ENCODE measurements at places on chromosomes 12 and 14. TPM values are rescaled to one million over a fixed set of nuclear protein-coding genes. Genes with fewer than 3 reads are reported as not detected.

GRCh38 chr14:68104518-68104917 lies 284.9 kb downstream of the RAD51B start:
- DNase-seq, result no peak

- no peak for DNase-seq
Measured at GRCh38 chr12:47767216-47767724, 5.8 kb upstream of the SLC48A1 start.

GRCh38 chr14:32137313-32137712 lies 60.2 kb downstream of the ARHGAP5 start:
- no peak for DNase-seq

DNA sequence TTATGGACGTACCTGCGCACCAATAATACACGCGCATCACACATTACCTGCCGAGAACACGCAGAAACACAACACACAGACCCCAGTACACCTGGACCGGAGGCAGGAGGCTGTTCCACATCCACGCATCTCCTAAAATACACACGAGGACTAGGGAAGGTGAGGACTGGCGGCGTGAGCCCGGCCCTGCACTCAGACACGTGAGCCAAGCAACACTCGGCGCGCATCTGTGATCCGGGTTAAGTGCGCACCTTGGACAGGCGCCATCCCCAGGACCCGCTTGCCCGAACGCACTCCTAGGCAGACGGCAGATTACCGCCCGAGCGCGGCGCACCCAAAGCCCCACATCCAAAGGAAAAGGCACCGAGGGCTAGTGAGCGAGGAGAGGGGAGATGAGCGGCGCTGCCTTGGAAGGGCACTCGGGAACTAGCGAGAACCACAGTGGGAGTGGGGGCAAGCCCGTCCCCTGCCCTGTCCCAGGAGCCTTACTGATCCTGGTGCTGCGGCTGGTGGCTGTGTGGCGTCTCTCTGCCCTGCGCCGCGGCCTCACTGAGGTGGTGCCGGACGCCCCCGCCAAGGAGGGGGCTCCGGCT lies 417 bp downstream of the GLS2 start:
- DNase-seq, result peak; percentile 75

GRCh38 chr14:100448376-100448775 lies 125.2 kb downstream of the SLC25A47 start:
- DNase-seq, result no peak

- DNase-seq, result peak; percentile 63
Measured at GRCh38 chr14:100703386-100704220, 23.1 kb upstream of the DLK1 start.

DNA sequence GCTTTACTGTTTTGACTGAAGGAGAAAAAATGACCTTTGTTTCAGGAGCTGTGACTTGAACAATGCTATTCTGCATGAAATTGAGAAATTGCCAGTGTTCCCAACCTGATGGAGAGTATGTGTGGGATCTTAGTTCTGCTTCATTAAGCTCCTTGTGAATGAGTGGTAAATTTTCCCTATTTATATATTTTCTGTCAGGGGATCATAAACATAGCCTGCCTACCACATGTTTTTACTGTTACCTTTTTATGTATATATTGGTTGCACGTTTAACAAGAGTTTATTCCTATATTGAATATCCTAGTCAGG lies 271.7 kb downstream of the PDZRN4 start:
- DNase-seq, result no peak

DNA sequence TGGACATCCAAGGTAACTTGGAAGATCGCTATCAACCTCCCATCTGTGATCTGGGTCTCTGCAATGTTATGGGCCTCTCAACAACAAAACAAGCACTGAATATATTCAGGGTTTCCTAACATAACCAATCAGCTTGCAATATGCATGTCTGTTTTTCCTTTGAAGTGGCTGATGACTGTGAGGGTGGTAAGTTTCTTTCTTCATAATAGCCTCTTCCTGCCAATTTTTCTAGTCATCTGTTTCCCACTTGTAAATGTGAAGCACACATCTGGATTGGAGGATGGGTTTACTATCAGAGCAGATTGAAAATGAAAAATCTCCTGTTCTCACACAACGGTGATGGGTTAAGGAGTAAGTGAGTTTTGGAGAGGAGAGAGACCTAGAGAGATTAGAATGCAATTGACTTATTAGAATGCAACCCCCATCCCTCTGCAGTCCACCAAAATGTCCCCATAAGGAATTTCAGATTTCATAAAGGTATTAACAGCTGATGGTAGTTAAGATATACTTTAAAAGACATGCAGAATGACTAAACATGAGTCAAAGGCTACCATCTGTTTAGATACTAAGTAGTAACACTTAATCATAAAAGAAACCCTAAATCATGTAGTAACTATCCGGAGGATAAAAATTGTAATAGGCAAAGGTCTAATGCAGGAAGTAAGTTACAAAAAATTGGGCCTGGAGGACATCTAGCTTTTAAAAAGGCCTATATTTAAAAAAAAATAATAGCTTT lies 58.4 kb upstream of the SAV1 start:
- DNase-seq, result no peak

- peak; percentile 64 for DNase-seq
Measured at GRCh38 chr12:3035171-3035570, 42.0 kb upstream of the TSPAN9 start.

- DNase-seq, result no peak
Measured at GRCh38 chr14:57869617-57870016, 3.7 kb upstream of the SLC35F4 start.

DNA sequence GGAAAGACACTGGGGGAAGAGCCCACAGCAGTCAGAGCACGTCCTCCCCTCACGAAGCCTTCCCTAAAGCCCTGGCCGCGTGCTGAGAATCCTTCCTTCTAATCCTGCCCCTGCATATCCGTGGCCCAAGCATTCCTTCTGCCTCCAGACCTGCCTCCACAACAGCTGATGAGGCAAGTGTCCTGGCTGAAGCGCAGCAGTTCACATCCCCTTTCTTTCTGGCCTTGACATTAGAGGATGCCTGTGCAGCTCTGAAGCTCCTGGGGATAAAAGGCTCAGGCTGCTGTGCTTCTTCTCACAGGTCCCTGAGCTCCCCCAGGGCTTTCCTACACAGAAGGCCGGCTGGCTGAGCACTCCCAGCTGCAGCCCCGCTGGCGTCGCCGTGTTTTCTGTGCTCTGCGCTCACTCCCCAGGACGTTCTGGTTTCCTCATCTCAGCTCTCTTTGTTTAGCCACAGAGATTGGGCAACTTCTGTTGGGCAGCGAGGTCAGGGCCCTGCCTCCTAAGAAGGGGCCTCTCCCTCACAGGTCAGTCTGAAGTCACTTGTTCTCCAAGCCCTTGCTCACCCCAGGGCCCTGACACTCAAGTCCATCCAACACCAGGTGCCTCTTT lies 45.8 kb downstream of the NINJ2 start:
- DNase-seq, result peak; percentile 89

GRCh38 chr12:109458771-109459208 lies 18.3 kb downstream of the KCTD10 start:
- no peak for DNase-seq

DNA sequence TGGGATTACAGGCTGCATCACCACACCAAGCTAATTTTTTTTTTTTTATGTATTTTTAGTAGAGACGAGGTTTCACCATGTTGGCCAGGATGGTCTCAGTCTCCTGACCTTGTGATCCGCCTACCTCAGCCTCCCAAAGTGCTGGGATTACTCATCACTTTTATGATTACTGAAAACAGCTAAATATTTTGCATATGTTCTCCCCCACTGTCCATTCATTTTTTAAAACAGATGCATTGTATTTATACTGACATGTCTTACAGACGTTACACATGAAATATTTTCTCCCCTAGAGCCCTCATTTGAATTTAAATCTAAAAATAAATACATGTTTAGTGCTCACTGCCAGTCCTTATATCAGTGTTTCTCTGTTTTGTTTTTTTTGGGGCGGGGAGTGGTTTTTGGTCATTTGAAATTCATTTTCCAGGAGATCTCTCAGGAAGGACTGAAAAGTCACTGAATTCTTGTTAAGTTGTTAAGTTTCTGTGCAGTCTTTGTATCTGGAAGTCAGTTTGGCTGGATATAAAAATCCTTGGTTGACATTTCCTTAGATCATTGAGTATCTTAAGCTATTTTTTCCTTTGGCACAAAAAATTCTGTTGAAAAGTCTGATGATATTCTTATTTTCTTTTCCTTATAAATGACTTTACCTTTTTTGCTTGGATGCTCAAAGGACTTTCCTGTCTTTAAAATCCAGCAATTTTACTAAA lies 9.4 kb downstream of the FBXO21 start:
- no peak for DNase-seq

- DNase-seq, result no peak
Measured at GRCh38 chr14:68593806-68594536, 198.9 kb downstream of the ZFP36L1 start.

GRCh38 chr12:29455087-29455486 lies 42.4 kb downstream of the OVCH1 start:
- DNase-seq, result no peak

DNA sequence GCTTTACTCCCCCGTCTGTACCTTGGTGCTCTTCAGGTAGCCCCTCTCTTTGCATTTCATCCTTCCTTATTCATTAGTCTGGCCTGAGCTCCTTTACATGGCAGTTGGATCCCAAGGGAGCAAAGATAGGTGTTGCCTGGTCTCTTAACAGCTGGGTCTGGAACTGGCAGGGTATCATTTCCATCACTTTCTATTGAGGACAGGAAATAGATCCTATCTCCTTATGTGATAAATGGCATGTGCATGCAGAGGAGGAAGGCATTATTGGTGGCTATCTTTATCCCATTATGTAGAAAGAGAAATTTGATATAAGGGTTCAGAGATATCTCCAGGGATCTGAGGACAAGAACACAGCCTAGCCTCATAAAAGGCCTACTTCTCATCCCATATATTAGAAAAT lies 54.6 kb upstream of the OAS1 start:
- no peak for DNase-seq

DNA sequence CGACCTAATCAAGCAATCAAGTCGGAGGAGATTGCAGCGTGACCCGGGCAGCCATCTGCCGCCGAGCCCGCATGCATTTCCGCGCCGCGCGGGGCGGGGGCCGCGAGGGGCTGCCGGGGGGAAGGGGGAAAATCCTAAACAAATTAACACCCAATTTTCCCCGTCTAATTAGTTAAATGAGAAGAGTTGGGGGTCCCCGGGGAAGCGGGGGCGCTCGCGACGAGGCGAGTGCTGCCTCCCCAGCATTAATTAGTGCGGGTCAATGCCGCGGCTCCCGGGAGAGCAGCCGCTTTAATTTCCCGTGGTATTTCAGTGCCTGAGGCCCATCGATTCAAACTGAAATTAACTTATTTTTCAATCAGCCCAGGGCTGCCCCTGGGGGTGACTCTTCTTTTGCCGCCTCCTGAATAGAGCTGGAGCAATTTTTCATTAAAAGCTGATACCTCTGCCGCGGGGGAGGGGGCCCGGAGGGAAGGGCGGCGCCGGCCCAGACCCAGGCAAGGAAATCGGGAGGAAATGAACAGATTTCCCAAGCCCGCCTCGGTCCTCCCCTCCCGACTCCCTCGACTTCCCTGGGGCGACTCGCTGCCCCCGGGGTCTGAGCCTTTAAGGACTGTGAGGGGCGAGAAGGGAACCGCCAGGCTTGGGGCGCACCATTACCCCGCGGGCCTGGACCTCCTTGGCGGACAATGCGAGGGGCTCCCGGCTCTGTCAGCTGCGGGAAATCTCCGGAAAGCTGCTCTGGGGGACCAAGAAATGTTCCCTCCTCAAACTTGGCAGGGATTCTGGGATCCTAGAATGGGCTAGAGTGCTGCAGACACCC lies 18.9 kb downstream of the VSX2 start:
- DNase-seq, result no peak

GRCh38 chr12:43789941-43790340 lies 16.2 kb downstream of the TWF1 start:
- DNase-seq, result no peak

- DNase-seq, result no peak
Measured at GRCh38 chr14:69376439-69376838, 21.7 kb downstream of the ERH start.

- no peak for DNase-seq
Measured at GRCh38 chr14:71143381-71144290, 236.4 kb downstream of the PCNX1 start.

DNA sequence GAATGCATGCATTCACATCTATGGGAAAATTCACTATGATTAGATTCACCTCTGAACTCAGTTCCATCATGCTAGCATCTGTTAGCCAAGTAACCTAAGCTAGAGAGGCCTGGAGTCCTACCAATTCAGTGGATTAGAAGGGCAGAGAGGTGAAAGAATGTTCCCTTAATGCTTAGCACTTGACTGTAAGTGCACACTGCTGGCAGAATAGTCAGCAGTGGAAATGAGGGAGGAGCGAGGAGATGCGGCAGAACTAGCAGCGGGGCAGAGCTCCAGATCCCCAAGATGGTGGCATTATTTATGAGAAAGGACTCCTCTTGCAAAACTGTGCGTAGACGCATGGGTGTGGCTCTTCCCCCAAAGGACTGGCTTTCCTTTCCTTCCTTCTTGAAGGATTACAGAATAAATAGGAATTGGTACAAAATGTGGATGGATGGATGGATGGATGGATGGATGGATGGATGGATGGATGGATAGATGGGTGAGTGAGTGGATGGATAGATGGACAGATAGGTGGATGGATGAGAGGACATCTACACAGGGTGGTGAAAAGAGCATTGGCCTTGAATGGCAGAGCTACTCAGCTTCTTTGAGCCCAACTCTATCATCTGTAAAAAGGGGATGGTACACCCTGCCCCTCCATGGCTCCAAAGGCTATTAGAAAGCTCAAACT lies 227.2 kb downstream of the CHST11 start:
- no peak for DNase-seq

GRCh38 chr14:100546051-100546443 lies 41.2 kb downstream of the BEGAIN start:
- no peak for DNase-seq

DNA sequence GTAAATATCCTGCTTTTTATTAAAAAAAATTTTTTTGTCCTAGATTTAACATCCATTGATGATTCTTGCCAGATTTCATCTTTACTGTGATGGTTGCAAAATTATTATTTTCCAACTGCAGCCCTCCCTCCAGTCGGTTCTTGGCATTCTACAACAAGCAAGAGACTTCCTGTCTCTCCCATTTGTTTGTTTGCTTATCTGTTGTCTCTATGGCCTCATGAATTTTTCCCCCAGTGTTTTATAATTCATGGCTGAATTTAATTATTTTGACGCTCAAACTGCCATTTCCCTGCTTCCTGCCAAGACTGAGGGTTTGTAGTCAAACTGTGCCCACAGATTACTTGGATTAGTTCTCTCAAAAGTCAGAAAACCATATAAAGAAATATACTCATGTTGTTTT lies 25.9 kb downstream of the CGRRF1 start:
- DNase-seq, result no peak

- no peak for DNase-seq
Measured at GRCh38 chr12:23751641-23752040, 197.8 kb downstream of the SOX5 start.

- DNase-seq, result no peak
Measured at GRCh38 chr14:101133068-101133467, 229.5 kb upstream of the RTL1 start.

FGF23 gene
- total RNA-seq, result not detected

HCAR2 gene
- total RNA-seq, result 0.46 TPM

KCNJ8 gene
- 57.0 TPM for total RNA-seq

RPL10L gene
- not detected for total RNA-seq

RNASE7 gene
- total RNA-seq, result not detected

PROX2 gene
- not detected for total RNA-seq

TSHR gene
- total RNA-seq, result not detected

DCN gene
- 1,037 TPM for total RNA-seq

RNASE1 gene
- total RNA-seq, result 373 TPM

RAD9B gene
- 1.1 TPM for total RNA-seq

Data from Right ventricle myocardium inferior (tissue), 1 donor.